ENCODE measurements at places on chromosomes 1 and 21. TPM values are rescaled to one million over a fixed set of nuclear protein-coding genes. Genes with fewer than 3 reads are reported as not detected.

- DNase-seq, result no peak
These were observed 292.9 kb downstream of the PLPP3 start for GRCh38 chr1:56286506-56286905.

- DNase-seq, result no peak
These were observed 32.1 kb downstream of the TRAF5 start for GRCh38 chr1:211358685-211359084.

The LMX1A gene
- total RNA-seq, result not detected

DNA sequence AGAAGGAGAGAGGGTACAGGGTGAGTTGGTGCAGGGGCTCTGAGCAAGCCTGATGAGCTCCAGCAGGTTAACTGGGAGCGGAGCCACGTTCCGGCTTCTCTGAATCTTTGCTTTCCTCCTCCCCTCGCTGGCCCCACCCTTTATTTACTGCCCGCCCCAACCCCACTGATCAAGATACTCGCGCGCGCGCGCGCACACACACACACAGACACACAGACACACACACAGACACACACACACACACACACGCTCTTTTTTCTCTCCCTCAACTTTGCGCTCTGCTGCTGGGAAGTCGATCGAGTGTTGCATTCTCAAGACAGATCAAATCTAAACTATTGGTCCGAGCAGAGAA, at the start of gene GRIK1:
TSS of gene GRIK1 (minus strand) at position 73 of the 352 bp plus-strand sequence.
- DNase-seq, result no peak

GRCh38 chr1:25664357-25665199, 48.0 kb downstream of the MAN1C1 start:
- no peak for DNase-seq

The PLD5 gene
- total RNA-seq, result not detected

DNA sequence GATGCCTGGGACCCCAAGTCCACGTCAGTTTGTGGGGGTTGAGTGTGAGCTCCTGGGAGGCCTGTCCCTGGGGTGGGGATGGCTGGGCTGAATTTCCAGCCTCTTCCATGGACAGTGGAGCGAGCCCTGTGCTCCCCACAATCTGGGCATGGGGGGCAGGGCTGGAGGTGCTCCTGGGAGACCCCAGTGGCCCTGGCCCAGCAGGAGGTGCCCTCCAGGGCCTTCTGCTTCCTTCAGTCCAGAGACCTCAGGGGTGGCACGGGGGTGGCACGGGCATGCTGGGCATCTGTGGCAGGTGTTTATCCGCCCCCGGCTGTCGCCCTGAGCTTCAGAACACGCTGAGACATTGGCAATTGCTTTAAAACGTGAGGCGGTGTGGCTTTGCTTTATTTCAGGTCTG, 40.9 kb downstream of the MORN1 start:
- no peak for DNase-seq

GRCh38 chr1:110060034-110060661, 10.3 kb downstream of the ALX3 start:
- peak; percentile 18 for DNase-seq

DNA sequence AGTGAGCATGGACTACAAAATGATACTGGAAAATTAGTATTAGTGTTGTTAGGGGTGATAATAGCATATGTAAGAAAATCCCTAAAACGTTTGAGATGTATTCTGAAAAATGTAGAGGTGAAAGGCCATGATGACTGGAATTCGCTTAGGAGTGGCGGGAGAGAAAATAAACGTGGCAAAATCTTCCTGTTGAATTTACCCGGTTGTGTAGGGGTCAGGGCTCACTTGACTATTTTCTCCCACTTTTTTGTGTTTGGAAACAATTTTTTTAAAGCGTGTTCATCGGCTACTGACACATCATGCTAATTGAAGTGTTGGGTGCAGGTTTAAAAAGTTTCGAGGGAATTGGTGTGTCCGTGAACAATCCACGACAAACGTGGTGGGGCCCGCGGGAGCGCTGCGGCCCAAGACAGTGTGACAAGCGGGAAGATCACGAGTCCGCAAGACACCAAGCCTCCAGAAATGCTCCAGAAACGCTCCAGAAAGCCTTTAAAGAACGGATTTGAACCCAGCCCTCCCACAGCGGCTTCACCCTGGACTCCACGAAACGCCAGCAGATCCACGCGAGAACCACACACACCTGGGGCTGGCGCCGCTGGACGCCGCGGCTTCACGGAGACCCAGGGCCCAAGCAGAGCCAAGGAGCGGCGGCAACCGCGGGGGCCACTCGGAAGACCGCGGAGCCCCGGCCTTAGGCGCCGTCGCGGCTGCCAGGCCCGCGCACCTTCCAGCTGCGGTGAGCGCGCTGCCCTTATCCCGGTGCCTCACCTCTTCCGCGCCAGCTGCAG, 573 bp downstream of the PSMG1 start:
- no peak for DNase-seq

The C1orf53 gene
- 14.0 TPM for total RNA-seq

The RHD gene
- total RNA-seq, result not detected

DNA sequence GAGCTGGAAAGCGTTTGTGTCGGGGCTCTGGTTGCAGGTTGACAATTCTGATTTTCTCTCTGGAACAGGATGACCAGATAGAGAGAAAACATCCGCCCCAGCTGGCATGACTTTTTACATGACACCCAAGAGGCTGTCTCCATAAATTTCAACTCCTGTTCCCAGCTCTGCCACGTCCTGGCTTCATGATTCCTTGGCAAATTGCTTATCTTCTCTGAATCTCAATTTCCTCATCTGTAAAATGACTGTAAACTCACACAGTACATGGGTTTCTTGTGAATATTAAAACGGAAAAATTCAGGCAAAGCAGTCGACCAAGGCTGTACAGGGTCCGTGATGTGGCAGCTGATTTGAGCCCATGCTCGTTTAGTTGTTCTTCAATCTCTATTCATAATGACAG, 572.7 kb downstream of the AJAP1 start:
- no peak for DNase-seq

The RXFP4 gene
- not detected for total RNA-seq

The TP73 gene
- total RNA-seq, result 5.1 TPM

GRCh38 chr1:228279011-228279721, 71.3 kb downstream of the OBSCN start:
- no peak for DNase-seq

DNA sequence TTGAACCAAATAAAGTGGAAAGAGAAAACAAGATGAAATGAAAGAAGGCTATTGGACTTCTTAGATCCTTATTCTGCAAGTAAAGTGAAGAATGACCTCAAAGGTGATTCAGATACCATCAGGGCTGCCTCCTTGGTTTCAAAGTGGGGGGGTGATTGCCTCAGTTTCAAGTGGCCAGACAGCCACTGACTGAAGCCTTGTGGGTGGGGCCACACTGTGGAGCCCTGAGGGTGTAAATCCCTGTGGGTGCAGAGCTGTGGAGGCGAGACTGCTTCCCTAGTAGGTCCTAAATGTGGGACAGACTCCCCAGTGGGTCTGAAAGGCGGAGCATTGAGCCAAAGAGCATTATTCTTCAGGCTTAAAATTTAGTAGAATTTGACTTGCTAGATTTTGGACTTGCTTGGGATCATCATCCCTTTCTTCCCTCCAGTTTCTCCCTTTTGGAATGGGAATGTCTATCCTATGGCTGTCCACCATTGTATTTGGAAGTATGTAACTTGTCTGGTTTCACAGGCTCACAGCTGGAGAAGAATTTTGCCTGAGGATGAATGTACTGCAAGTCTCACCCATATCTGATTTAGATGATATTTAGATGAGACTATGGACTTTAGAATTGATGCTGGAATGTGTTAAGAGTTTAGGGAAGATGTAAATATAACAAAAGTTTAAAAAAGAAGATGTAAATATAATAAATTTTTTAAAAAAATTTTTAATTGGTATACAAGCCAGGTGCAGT, 71.6 kb upstream of the SOX13 start:
- no peak for DNase-seq

The RASSF5 gene
- 0.47 TPM for total RNA-seq

The GMEB1 gene
- 6.7 TPM for total RNA-seq

GRCh38 chr1:208209286-208209685, 34.9 kb downstream of the PLXNA2 start:
- no peak for DNase-seq

The L1TD1 gene
- total RNA-seq, result not detected

DNA sequence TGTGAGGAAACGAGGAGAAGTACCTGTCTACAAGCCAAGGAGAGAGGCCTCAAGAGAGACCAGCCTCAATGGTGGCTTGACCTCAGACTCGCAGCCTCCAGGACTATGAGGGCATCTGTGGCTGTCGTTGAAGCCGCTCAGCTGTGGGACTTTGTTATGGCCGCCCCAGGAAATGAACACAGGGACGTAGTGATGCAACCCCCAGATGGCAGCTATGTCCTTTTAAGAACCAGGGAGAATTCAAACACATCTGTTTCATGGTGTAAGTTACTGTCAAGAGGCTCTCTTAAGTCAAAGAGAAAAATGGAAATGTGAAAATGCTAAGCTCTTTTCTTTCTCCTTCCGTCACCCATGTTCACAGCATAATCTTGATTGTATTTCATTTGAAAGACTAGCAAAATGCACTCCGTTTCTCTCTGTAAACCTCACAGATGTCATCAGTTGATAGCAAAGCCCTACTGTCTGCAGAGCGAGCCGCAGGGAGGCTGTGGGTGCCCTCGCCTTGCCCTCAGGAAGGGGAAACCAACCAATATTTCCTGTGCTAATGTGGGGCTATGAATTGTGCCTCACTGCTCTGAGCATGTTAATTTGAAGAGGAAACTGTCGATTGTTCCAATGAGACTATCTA, 21.3 kb downstream of the UBASH3A start:
- DNase-seq, result no peak

The LCE2C gene
- not detected for total RNA-seq

DNA sequence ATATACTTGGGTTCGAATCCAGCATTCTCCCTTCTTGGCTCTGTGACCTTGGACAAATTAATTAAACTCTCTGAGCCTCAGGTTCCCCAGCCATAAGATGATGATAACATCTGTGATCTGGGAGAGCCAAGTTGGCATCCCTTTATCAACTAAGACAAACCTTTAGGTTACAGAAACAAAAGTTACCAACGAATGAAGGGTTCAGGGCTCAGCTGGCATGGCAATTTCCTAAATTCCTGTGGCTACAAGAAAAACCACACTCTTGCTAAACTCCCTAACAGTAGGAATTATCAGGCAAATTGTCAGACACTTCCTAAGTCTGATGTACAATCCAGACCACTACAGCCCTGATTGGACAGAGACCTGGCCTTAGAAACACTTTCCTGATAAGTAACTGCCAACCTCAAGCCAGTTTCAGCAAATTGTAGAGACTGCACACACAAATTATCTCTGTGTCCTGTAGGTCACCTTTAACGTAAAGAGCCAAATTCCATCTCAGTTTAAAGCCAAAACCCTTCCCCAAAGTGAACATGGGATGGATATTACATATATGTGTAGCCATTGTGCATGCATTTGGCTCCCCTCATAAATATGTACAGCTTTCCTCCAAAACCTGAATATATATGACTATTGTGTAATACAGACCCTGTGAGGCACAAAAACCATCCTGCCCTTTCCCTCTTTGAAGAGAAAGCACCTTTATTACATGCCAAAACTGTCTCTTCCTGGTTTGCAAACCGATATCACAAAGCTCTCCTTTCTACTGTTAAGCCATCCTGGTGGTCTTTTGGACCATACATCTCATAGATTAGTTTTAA, 39.5 kb upstream of the EDARADD start:
- no peak for DNase-seq

- no peak for DNase-seq
These were observed 97.8 kb upstream of the LPGAT1 start for GRCh38 chr1:211928290-211928801.

DNA sequence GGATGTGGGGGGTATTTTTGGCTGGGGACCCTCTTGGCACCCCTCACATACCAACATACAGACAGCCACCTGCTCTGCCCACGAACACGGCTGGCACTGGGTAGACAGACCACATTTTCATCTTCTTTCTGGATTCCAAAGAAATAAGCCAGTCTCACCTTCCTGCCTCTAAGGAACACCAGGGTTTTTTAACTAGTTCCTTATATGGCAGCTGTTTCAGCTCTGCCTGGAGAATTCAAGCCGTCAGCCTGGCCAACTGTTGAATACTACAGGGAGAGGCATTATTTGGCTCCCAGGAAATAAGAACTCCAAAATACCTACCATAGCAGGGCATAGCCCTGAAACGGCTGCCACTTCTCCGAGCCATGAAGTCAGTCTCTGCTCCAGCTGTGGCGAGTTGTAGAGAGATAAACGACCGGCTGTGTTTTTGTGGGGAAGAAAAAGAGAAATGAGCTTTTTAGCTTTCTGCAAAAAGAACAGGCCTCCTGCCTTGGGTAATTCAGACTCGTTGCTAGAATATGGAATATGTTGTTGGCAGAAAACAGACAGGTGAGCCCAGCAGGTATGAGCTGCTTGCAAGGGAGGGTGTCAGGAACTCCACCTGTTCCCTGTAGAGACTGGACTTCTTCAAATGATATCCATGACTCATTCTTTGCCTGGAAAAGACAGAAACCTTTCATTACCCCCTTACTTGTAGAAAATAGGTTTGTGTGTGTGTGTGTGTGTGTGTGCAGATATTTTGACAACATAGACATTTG, 51.8 kb downstream of the MT1HL1 start:
- no peak for DNase-seq

GRCh38 chr21:14121719-14122118, 89.0 kb downstream of the LIPI start:
- DNase-seq, result no peak

GRCh38 chr1:183195142-183195574, 9.1 kb downstream of the LAMC2 start:
- peak; percentile 66 for DNase-seq

Measured in Caki2 (cell line).